Activated CD4-positive, alpha-beta T cell treated with anti-CD3 and anti-CD28 coated beads, Interleukin-2, amount 50 U/mL, for 16 hours (primary cell): ENCODE measurements at places on chromosomes 1 and 21.

- no peak for DNase-seq
Measured at GRCh38 chr1:33866281-33866680, 2.4 kb downstream of the HMGB4 start.

- DNase-seq, result peak; percentile 6
Measured at GRCh38 chr1:230781594-230781993, 34.4 kb downstream of the CAPN9 start.

DNA sequence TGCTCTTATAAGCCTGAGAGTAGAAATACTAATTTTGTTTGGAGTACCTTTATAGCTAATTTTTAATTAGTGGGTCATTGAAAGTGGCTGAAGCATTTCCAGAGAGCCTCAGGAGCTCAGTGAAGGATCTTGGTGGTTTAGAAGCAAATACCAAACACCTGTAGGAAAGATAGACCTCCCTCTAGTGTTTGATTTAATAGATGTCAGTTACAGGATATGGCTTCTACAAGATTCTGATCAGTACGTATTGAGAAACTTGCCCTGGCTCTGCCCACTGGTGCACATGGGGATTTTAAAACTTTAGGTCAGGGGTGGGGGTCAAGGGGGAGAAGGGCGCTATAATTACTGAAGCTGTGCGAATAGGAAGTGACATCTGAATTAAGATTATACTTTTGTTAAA is 122.2 kb downstream of the POU2F1 start:
- no peak for DNase-seq

DNA sequence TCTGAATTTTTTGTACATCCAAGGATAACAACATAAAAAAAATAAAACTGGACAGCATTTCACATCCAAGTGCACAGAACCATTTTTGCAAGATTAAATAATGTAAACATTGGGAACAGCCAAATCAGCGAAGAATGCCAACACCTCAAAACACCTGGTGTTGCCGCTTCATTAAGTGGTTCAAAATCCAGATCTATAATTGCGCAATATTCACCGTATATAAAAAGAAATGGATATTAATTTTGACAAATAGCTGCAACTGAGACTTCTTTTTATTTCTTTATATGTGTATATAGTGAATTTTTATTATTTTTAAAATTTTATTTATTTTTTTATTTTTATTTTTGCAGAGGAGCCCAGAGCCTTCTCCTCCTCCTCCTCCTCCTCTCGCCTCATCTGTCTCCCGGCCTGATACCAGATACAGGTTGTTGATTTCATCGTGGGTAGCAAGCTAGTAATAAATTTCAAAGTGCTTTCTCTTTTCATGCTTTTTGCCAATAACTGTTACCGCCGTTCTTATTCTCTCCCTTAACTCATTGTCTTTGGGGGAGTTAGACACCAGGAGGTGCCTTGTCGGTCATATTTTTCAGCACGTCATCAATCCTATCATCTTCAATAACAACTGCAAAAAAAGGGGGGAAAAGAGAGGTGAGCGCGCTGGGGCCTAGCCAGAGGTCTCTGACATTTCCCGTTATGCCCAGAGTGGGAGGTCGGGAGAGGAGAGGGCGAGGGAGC is 2.7 kb downstream of the CAMK2N1 start:
- DNase-seq, result no peak

DNA sequence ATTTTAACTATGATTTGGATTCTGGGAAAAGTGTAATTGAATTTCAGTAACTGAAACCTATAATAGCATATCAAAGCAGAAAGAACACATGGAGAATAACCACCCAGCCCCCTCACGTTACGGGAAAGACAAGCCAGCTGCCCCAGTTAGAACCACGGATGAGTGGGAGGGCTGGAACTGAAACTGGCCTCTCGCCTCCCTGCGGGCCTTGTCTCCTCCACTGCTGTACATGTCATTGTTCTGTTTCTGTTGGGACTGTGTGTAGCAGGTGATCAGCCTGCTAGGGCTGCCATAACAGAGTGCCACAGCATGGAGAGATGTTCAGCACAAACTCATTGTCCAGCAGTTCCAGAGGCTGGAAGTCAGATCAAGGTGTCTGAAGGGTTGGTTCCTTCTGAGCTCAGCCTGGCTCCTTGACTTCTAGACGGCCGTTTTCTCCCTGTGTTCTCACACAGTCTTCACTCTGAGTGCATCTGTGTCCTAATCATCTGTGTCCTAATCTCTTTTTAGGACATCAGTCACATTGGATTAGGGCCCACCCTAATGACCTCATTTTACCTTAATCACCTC is 52.4 kb downstream of the MAP3K21 start:
- no peak for DNase-seq

DNA sequence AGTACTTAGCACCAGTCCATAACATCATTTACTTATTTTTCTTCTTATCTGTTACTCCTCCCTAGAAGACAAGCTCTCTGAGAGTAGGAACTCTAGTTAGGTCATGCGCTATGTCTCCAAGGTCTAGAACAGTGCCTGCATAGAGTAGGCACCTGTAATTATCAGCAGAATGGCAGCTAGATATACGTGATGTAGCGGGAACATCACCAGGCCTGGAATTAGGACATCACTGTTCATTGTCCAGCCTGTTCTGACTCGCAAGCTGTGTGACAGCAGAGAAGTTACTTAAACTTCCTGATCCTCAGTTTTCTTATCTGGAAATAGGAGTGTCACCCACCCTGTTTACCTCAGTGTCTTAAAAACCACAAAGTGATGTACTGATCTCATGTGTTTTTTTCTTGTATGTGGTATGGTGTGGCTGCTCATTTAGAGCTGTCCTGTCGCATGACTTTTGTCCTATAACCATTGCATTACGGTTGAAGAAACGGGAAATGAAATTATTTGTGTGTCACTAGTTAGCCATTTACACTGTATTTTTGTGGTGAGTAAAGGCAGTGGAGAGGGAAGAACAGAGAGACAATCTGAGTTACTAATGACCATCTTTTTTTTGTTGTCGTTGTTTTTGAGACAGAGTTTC is 37.1 kb upstream of the EXO1 start:
- no peak for DNase-seq

DNA sequence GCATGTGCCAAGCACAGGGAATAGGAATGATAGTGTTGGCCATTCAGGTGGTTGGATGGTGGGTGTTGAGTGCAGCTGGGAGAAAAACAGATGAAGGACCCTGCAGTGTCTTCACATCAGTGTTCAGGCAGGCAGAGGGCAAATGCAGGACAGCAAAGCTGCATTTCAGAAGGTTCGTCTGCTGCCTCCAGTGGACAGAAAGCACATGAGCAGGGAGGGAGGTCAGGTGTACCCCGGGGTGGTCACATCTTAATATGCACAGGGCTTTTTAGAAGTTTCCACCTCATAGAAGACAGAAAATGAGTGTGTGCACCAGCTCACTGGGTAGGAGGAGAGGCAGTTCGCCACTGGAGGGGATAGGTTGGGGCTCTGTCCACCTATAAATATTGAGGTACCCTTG is 184.9 kb downstream of the SLC35F3 start:
- no peak for DNase-seq

DNA sequence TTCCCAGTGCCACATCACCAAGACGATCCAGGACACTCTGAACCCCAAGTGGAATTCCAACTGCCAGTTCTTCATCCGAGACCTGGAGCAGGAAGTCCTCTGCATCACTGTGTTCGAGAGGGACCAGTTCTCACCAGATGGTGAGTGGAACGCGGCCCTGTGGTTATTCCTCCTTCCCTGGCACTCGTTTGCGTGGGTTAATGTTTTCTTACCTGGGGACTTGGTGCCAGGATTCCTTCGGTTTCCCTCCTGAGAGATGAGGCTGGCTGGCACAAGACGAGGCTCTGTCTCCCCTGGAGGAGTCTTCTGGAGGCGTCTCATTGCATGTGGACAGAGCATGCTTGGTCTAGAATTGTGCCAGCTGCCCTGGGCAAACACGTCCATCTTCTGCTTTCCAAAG is 29.3 kb downstream of the ATP5PO start:
- DNase-seq, result no peak

DNA sequence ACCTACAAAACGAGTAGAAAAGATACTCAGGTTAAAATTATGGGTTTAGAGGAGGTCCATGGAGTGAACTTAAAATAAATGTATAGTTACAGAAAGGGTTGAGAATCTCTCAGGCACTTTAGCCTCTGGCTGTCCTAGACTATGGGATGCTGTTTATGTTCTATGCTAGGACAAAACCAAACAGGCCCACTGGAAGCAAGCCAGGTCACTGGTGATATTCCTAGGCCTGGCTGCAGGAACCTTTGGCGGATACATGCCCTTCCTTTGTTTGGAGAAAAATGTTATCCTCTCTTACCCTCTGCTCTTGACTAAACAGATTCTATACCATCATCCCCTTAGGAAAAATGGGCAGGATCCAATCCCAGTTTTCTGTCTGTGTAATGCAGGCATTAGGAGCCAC is 90.7 kb upstream of the DUSP10 start:
- no peak for DNase-seq

DNA sequence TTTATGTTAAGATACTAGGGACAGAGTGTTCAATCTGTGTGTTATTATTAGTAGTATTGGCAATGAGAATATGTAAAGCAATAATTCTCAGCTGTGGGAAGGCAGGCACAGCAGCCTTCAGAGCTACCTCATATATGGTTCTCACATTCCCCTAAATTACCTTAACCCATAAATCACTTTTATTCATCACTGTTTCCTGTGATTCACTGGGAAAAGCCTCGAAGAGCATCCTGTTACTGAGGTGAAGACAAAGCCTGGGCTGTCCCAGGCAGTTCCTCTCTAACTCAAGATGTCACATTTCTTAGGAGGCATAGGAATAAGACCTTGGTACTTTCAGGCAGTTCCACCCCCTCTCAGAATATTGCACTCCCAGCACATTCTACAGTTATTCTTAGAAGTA is 965.7 kb downstream of the NCAM2 start:
- DNase-seq, result no peak

- DNase-seq, result peak; percentile 50
Measured at GRCh38 chr1:83515578-83516154, 483.3 kb downstream of the TTLL7 start.

DNA sequence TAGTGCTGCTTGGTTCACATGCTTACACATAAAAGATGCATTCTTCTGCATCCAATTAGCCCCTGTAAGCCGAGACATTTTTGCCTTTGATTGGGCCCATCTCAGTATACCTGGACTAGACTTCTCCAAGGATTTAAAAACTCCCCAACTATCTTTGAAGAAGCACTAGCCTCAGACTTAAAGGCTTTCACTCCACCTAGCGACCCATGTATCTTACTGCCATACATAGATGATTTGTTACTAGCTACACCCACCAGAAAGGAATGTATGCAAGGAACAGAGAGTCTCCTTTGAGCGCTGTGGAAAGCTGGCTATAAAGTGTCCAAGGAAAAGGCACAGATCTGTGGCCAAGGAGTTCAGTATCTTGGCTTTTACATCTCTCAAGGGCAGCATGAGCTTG is 91.7 kb downstream of the LIPI start:
- DNase-seq, result no peak

DNA sequence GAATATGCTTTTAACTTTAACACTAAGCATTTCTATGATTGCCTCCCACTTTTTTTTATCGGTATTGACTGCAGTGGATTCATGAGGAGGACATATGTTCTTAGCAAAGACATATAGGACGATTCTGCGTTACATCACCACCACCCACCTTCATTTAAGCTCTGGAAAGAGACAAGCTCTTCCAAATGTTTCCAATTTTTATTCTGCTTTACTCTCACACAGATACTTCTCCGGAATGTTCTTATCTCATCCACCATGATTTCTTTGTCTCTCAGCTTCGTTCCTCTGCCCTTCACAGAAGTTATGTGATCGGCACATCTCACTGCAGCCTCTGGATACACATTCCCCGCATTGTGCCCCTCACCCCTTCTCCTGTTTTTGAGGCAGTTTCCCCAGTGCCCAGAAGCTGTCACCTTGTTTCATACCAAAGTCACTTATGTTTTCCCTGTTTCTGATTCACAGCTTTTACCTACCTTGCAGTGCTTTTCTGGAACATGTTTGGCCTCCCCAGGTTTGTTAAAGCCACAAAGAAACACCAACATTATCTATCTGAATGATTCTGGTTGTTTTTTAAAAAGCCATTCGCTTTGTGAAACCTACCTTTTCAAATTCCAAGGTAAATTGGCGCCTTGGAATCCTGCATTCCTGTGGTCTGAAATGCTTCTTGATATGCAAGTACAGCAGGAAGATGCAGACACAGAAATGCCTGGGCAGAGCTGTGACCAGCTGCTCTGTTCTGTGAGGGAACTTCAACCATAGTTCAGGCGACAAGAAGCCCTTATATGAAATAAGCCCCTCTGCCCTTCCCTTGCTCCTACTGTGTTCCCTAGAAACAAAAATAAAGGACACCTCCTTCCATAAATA is 1020.2 kb downstream of the TTLL7 start:
- no peak for DNase-seq

DNA sequence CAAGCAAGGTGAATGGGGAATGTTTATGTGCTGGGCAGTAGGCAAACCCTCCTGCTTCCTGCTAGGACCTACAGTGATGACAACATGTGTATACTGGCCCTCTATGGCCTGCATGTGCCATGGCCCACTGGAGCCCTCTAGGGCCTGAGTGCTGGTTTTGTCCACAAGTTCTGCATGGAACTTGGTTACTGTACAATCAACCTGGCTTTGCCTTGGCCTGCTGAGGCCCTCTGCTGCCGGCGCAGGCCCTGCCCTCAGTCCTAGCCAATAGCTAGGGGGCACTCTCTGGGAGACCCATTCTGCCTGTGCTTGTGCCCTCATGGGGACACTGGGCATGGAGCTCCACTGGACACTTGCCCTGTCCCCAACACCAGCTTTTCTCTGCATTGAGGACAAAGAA is 138.6 kb upstream of the NGF start:
- no peak for DNase-seq

- no peak for DNase-seq
Measured at GRCh38 chr1:223067914-223068313, 75.1 kb downstream of the TLR5 start.

DNA sequence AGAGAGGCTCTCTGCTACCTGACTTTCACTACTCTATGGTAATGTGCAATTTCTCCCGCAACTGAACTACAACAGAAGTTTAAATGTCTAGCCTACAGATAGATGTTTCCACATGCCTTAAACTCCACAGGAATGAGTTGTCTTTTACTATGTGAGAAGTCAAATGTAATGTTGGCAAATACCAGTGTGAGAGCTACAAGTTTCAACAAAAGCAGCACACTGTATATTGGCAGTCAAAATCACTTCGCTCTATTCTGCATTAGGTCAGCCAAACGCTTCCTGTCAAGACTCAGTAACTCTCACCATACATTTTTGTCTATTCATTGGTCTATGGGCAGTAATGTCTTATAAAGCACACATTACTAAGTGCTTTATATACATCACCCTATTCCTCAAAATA is 41.9 kb downstream of the LUZP1 start:
- no peak for DNase-seq

GRCh38 chr21:28426545-28426944 is 566.1 kb downstream of the LTN1 start:
- no peak for DNase-seq

- DNase-seq, result peak; percentile 81
Measured at GRCh38 chr21:41361786-41362604, at the start of gene MX2. TSS of gene MX2 (plus strand) at chr21:41362027. CDS start at chr21:41376907, 14,880 bp downstream.
